Stimulated activated CD8-positive, alpha-beta memory T cell treated with anti-CD3 and anti-CD28 coated beads, Interleukin-7, amount 100 ng/mL, for 1 hour (primary cell): ENCODE measurements at places on chromosomes 6 and 20.

DNA sequence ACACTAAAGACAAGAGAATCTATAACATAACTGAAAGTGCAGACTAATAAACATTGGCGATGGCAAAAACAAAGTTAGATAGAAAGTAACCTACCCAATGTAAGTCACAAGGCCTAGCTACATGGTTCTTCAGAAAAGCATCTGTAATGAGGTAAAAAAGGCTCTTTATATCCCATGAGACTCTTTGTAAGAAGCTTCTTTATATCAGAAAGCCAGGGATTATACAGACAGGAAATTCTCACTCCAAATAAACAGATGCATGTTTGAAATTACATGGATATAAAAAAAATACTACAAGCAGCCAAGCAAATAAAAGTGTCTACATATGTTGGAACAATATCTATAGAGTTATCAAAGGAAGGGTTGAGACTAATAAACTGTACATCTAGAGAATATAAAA is 284.9 kb upstream of the NRSN1 start:
- no peak for DNase-seq

GRCh38 chr6:101163611-101164010 is 229.9 kb upstream of the GRIK2 start:
- DNase-seq: no peak

- no peak for DNase-seq
Measured at GRCh38 chr6:51678905-51679620, 408.4 kb downstream of the PKHD1 start.

DNA sequence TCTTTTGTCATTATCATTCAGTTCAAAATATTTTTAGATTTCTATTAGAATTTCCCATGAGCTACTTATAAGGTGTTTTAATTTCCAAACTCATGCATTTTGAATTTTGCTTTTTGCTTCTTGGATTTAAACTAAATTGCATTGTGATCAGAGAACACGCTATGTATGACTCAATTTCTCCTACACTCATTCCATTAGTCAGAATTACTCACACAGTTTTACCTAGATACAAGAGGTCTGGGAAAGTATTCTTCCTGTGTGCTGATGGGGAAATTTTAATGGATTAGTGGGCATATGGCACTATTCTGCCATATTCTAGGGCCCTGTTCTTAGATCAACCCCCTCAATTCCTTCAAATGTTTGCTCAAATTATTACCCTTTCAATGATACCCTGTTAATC is 49.9 kb upstream of the BMP5 start:
- no peak for DNase-seq

DNA sequence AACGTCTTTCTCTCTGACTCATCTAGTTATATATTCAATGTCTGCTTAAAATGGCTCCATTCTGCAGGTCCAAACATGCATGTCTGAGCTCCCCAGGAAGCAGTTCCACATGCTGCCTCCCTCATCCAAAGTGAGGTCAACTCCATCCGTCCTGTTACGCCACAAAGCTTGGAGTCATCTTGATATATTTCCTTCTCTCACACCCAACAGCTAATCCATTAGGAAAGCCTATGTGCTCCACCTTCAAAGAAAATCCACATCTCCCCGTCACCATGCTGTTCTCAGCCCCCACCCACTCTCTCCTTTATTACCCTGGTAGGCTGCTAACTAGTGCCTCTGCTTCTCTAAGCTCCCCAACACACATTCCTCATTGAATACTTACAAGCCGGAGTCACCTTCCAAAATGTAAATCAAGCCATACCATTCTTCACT is 130.2 kb upstream of the SYNDIG1 start:
- no peak for DNase-seq

DNA sequence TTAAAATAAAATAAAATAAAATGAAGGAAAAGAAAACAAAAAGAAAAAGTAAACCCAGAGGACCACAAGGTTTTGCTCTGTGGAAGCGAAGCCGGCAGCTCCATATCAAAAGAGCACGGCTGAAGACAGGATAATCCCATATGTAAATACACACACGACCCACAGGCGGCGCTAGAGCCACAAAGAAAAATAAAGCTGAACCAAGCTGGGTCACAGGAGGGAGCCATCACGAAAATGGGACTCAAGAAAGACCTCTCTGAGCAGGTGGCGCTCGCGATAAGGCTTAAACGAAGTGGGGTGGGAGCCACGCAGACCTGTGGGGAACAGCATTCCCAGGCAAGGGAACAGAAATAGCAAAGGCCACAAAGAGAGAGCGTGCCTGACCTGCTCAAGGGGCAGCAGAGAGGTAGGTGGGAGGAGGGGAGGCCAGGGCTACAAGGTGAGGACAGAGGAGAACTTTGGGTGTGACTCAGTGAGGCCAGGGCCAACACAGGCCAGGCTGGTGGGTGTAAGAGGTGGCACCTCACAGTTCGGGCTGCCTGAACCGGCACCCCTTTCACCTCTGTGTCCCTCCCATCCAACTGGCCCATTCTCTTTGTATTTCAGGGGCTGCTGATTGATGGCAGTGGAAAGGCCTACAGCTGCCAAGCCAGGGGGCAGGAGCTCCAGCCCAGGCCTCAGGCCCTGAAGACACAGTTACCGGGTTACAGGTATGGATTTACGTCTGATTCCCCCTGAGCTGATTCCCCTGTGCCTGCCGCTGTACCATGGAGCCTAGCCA is 26.0 kb downstream of the PTGIS start:
- DNase-seq: peak; percentile 2

DNA sequence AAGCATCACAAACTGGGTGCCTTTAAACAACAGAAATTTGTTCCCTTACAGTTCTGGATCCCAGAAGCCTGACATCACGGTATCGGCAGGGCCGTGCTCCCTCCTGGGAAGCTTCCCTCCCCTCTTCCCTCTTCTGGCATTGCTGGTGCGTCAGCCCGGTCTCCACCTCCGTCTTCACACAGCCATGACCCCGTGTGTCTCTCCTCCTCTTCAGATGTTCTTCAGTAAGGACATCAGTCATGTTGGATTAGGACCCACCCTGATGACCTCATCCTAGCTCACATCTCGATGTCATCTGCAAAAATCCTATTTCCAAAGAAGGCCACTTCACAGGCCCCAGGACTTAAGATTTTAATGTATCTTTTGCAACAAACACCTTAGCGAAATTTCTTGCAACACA is 38.4 kb upstream of the TBXT start:
- DNase-seq: no peak

DNA sequence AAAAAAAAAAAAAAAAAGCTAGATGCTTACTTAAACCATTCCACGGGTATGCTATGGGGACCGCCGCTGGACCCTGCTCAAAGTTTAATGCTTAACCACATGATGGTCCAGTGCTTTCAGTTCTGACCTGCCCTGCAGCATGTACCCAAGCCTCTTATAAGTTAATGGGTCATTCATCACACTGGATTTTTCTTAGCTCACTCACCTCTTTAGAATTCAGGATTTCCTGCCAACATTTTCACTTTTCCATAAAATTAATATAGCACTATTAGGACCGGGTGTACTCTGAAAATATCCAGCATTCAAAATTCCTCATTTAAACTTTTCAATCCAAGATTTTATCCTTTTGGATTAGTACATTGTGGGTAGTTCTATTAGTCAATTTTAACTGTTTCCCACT is 140.8 kb downstream of the ALDH8A1 start:
- no peak for DNase-seq

- no peak for DNase-seq
Measured at GRCh38 chr6:105453968-105454367, 51.1 kb upstream of the PREP start.

DNA sequence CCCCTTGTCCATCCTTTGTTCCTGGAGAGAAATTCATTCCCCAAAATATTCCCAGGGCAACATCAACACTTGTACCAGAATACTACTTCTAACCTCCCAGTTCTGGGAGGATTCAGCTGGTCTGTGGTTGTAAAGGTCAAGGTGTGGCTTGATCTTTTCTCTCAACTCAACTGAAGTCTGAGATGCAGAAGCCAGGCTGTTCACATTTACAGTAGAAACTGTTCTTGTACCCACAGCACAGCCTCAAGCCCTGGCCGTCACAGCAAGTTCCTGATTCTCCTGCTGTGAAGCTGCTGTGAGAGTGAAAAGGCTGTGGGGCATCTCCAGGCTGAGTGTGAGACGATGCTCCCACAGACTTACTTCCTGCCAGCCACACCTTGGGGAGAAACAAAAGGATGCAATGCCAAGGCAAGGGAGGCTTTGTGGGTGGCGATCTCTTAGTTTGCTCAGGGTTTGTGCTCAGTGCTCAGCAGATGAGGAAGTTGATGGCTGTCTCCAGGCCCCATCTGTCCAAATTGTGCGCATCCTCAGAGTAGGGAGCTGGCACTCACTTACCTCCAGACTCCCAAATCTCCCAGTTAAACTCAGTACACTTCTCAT is 143.9 kb upstream of the FOXA2 start:
- no peak for DNase-seq

DNA sequence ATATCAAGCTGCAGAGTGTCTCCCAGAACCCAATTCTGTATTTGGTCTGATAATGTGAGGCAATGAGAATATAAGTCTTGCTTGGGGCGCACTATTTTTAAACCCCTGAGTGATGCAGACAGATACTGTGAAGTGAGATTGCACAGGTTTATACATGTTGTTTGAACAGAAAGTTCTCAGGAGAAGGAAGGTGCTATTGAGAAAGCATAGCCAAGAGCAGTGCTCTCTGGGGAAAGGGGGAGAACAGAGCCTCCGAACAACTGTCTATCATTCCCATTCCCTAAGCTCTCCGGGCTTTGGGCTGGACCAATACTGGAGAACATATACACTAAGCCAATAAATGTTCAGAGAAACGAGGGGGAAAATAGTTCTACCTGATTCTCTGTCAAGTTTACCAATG is 75.8 kb downstream of the PERP start:
- DNase-seq: no peak

DNA sequence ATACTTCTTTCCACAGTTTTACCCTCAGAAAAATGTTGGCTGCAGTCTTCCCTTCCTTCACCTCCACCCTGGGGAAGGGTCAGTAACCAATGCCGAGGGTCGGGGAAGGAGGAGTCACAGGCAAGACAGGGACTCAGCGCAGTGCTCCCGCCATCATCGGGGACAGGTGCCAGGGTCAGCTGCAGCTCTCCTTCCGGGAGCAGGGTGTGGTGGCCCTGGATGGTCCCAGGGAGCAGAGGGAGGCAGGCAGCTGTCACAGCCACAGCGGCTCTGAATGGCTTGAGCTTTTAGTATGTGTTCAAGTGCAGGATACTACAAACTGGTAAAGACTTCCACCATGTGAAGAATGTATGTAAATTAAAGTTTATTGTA is 26.0 kb upstream of the PI16 start:
- DNase-seq: no peak

- no peak for DNase-seq
Measured at GRCh38 chr6:151288712-151289398, 49.1 kb downstream of the AKAP12 start.

DNA sequence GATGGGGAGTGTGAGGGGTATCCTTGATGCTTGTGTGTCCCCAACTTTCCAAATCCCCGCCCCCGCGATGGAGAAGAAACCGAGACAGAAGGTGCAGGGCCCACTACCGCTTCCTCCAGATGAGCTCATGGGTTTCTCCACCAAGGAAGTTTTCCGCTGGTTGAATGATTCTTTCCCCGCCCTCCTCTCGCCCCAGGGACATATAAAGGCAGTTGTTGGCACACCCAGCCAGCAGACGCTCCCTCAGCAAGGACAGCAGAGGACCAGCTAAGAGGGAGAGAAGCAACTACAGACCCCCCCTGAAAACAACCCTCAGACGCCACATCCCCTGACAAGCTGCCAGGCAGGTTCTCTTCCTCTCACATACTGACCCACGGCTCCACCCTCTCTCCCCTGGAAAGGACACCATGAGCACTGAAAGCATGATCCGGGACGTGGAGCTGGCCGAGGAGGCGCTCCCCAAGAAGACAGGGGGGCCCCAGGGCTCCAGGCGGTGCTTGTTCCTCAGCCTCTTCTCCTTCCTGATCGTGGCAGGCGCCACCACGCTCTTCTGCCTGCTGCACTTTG is at the start of gene TNF:
TNF (plus strand) TSS at position 231 of the 567 bp plus-strand sequence; CDS start at position 408, 177 bp downstream.
- DNase-seq: no peak

GRCh38 chr6:103925317-103925716 is 934.4 kb downstream of the HACE1 start:
- no peak for DNase-seq

GRCh38 chr6:22073516-22074198 is 223.2 kb downstream of the PRL start:
- DNase-seq: no peak

DNA sequence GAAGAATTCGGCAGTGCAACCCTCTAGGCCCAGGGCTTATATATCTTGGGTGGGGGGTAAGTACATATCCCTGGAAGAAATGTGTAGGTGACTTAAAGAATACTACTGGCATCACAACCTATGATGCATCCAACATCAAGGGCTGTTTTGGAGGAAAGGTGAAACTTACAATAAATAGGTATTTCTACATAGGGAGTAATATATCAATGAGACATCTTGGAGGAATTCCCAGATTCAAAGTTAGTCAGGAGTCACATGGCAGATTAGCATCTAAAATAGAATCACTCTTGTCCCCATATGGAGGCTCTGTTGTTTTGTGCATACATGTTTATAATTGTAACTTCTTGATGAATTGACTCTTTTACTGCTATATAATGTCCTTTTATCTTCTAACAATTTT is 375.5 kb downstream of the PAX1 start:
- DNase-seq: no peak

DNA sequence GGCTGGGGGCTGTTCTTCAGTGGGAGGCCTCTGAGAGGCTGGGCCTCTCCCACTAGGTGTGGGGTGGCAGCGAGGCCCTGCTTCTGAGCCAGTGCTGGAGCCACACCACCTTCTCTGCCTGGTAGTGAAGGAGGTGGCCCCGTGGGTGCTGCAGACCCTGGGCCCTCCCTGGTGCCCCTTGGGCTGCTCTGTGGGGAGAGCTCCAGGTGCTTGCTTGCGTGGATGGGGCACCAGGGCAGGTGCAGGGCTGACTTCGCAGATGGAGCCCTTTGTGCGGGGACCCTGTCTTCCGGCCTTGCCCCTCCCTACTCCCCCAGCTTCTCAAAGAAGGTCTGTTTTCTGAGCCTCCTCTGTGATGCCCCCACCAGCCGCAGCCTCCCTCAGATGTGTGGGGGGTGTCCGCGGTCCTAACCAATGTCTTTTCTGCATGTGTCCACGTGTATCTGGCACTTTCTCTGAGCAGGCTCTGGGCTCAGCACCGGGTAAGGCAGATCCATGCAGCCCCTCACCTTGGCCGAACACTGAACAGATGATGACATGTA is 17.2 kb upstream of the MYT1 start:
- DNase-seq: no peak

GRCh38 chr6:56387621-56388414 is 140.4 kb upstream of the COL21A1 start:
- DNase-seq: no peak

GRCh38 chr6:148867862-148868261 is 121.0 kb downstream of the UST start:
- DNase-seq: no peak

GRCh38 chr6:45690846-45691245 is 313.1 kb upstream of the SUPT3H start:
- no peak for DNase-seq

GRCh38 chr6:28865401-28866204 is 58.2 kb downstream of the TRIM27 start:
- no peak for DNase-seq
